ENCODE measurements at places on chromosomes 16 and 17.

GRCh38 chr17:59757470-59757869, 50.0 kb downstream of the VMP1 start:
- no peak for DNase-seq

DNA sequence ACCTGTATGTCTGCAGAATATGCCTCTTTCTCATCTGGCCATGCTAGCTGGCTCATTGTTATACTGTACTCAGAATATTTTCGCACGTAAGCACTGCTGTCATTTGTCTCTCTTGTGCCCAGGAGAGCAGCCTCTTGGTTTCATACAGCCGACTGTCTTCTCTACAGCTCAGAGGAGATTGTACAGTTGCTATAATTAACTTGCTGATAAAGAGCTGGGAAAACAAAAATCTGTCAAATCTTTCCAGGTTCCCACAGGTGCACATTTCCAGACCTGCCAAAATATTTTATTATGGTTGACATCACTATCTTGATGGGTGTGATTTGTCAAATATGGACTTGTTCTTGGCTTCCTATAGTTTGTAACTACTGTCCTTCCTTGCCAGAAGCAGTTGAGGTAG, 122.7 kb downstream of the FTO start:
- DNase-seq = no peak

DNA sequence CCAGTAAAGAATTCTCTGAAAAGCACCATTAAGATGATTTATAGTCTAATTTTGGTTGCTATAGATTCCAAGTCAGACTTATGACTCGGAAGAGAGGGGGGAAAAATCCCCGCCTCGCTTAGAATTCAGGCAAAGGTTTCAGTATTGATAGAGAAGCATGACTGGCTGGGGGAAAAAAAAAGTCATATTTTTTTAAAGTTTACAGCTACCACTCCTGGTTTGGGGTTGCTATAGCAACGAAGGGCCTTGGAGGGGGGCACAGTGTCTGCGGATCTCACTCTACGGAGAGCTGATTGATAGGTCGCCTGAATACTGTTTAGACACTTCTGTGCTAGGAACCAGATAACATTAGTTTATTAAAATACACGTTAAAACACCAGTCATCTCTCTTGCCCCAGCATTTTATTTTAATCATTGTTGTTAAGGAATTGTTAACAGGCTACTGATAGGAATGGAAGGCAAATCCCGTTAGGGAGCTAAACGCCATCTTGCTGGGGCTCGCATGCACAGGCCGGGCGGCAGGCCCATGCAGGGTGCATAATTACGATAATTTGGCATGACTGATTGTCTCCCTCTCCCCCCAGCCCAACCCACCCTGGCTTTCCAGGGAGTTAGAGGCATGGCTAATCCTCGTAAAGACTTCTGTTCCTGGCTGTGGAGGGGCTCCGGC, 380.0 kb upstream of the XYLT1 start:
- DNase-seq = no peak

- DNase-seq = no peak
Measured at GRCh38 chr16:15650019-15650697, at the start of gene NDE1. TSS of gene NDE1 (plus strand) at chr16:15650245. CDS start at chr16:15664779, 14,534 bp downstream.

- no peak for DNase-seq
Measured at GRCh38 chr17:63537991-63538692, 12.1 kb upstream of the DCAF7 start.

- no peak for DNase-seq
Measured at GRCh38 chr17:59859444-59860025, 33.2 kb downstream of the TUBD1 start.

DNA sequence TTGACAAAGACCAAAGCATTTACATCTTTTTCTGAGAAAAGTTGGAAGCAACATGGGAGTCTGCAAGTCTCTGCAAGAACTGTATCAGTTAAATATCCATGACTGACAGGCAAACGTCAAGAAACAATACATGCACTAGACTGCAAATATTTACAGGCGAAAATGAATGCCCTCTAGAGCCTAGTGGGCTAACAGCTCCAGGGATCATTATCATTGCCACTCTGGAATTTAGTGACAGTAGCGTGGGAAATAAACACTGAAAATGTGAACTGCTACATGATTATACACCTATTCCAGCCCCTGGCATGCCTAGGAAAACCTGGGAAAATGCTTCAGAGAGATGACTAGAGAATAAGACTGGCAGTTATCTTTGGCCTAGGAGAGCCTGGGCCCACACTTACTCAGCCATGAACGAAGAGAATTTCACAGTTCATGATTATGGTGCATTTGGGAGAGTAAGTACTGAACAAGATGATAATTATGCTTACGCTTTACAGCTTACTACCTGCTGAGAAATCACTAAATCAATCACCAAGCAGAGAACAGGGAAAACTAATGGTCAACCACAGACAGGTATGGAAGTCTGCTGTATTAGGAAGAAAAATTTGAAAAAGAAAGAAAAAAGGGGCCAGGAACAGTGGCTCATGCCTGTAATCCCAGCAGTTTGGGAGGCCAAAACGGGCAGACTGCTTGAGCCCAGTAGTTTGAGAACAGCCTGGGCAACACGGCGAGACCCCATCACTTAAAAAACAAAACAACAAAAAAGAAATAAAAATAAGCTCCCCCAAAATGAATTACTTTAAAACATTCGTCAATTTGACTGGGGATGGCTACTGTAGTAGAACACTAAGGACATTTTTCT, 66.6 kb upstream of the CLEC18B start:
- DNase-seq = no peak

- DNase-seq = no peak
Measured at GRCh38 chr17:32610943-32611342, 124.2 kb downstream of the CDK5R1 start.

DNA sequence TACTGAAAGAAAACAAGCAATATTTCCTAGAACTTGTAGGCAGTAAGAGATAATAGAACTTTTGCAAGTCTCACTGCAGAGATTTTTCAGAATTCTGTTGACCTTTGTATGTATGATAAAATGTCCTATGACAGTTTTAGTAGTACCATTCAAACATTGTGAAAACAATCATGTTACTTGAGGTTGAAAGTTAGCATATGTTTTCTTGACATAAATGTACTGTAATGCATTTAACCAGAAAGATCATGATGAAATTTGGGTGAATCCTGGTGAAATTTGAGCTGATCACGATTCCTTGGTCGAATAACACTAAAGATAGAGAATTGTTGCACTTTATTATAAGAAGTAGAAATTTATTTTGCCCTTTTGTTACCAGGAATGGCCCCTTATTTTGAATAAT, 85.7 kb downstream of the TAOK1 start:
- no peak for DNase-seq

DNA sequence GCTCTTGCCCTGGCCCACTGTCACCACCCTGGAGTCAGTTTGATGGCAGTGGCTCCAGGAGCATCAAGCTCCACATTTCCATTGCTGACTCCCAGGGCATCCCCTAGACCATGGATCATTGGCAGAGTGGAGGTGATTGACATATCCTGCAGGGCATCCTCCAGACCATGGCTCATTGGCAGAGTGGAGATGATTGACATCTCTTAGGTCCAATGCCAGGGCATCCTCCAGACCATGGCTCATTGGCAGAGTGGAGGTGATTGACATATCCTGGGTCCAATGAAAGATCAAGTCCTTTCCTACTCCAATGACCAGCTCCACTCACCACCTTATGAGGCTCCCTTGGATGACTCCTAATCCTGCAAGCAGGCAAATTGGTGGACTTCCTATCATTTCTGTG, 174.3 kb upstream of the NLRP1 start:
- peak; percentile 39 for DNase-seq

- DNase-seq = no peak
Measured at GRCh38 chr17:50059759-50060273, 3.9 kb downstream of the ITGA3 start.

DNA sequence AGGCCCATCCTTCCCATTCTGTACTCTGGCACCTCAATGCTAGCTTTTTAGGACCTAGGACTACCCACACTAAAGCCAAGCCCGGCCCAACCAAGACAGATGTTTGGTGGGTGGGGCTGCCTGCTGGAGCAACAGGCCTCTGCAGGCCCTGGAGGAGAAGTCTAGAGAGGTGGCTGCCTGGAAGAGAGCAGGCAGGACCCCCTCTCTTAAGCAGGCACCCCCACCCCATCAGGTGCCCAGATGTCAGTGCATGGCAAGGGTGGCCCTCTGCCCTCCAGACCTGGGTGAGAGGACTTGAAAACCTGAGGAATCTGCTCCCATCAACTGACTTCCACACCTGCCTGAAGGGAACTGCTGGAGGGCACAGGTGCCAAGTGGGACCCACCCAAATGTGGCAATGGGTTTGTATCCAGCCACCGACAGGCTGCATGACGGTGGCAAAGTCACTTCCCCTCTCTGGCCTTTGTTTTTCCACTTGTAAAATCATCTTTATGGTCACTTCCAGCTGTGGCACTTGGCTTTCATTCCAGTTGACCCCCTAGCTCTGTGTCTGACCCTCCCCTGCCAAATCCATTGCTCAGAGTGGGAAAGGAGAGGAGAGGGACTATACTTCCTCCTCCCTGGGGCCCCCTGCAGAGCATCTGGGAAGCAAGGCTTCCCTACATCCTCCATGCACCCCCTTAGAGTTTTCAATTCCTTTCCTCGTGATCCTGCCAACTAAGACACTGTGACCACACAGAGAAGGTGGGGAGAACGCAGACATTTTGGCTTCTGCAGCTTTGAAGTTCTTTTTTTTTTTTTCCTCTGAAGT, 1.7 kb upstream of the STAT5A start:
- DNase-seq = no peak

DNA sequence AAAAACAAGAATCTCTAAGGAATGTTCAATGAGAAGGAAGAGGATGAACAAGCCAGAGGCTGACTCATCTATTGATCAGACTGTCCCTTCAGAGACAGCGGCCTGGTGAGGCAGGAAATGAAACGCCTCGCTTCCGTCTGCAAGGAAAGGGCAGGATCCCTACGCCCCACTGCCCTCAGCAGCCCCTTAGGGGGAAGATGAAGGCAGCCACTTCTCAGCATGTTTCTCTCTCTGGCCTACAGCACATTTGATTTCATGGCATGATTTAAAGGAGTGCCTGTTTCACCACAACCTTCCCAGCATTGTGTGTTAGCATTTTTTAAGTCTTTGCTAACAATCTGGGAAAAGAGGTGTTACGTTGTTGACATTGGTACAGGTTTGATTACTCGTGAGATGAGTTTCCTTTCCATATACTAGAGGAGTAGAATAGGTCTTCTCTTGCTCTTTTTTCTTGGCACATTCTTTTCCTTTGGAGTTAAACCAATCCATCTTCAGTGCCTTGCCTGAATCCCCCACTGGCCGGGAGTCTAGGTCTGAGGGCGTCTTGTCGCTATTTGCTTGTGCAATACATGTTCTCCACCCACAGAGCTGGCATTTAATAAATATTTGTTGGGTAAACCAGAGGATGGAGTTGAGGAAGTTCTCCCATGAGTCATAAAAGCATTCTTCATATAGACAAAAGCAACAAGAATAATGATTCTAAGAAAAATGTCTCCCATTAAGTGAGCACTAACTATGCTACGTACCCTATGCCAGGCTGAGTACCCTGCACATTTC, 47.4 kb downstream of the RBFOX3 start:
- no peak for DNase-seq

GRCh38 chr16:4198816-4199215, 43.1 kb downstream of the SRL start:
- no peak for DNase-seq

GRCh38 chr17:80774146-80774545, 217.5 kb upstream of the CHMP6 start:
- DNase-seq = no peak

DNA sequence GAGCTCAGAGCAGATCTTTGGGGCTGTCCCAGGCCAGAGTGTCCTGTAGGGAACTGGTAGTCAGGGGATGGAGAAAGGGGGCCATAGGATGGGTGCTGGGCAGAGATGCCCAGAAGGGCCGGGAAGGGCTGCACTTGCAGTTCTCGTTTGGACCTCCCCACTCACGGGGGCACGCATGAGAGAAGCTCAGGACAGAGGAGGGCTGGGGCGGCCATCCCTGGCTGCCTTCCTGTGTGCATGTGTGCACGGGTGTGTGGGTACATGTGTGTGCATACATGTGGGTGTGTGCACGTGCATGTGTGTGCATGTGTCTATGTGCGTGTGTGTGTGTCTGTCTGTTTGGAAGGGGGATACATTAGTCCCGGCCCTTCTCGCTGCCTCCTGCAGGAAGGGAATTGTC, 73.3 kb downstream of the COG7 start:
- no peak for DNase-seq

All from epithelial cell of prostate (primary cell).